ENCODE measurements at places on chromosomes 3 and 15.

- peak; percentile 58 for DNase-seq
Measured at GRCh38 chr3:4814305-4814903, 164.8 kb upstream of the BHLHE40 start.

- DNase-seq = no peak
Measured at GRCh38 chr3:132874701-132875100, 152.5 kb upstream of the NPHP3 start.

GRCh38 chr3:159783780-159784742 is 204.6 kb upstream of the IL12A start:
- DNase-seq = peak; percentile 71

DNA sequence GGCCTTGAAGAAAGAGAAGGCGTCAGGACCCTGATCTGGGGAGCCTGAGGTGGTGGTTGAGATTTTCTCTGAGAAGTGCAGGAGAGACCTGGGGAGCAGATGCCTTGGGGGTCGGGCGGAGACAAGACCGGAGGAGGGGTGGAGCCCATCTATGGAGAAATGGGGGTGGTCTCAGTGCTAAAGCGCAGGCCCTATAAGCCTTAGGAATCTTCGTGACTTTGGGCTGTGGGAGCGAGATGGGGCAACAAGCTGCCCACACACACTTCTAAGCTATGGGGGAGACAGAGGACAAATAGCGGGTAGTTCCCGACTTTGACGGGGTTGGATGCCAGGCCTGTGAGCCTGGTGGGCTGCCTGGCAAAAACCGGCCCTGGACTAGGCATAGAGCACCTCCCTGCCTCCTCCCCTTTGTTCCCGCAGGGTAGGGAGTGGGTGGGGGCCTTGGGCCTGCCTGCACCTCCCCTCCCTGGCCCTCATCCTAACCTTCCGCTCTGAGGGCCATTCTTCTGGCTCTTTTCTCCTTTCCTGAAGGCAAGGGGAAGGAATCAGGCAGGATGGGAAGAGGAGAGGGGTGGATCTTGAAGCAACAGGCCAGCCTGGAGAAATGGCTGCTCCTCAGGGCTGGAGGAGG is 880 bp downstream of the NISCH start:
- DNase-seq = no peak

- DNase-seq = no peak
Measured at GRCh38 chr3:23395115-23395514, 192.0 kb downstream of the UBE2E2 start.

All from SW480 (cell line).